ENCODE measurements at places on chromosomes 1 and 21.

DNA sequence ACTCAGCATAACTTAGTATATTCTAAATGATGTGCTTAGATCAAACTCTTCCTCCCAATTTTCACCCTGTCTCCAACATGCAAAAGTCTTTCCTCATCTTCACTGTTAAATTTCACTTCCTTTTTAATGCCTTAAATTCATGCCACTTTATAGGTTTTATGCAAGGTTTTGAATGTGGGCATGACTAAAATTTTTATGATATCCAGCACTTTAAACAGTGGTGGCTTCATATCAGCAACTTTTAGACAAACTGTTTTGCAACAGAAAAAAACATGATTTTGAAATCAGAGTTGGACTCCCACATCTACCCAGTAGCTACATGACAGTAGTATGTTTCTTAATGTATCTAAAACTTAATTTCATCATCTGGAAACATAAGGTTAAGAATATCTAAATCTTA, 84.7 kb upstream of the ZP4 start:
- DNase-seq, result no peak

GRCh38 chr1:178543290-178543607, 30.3 kb downstream of the TEX35 start:
- no peak for DNase-seq

DNA sequence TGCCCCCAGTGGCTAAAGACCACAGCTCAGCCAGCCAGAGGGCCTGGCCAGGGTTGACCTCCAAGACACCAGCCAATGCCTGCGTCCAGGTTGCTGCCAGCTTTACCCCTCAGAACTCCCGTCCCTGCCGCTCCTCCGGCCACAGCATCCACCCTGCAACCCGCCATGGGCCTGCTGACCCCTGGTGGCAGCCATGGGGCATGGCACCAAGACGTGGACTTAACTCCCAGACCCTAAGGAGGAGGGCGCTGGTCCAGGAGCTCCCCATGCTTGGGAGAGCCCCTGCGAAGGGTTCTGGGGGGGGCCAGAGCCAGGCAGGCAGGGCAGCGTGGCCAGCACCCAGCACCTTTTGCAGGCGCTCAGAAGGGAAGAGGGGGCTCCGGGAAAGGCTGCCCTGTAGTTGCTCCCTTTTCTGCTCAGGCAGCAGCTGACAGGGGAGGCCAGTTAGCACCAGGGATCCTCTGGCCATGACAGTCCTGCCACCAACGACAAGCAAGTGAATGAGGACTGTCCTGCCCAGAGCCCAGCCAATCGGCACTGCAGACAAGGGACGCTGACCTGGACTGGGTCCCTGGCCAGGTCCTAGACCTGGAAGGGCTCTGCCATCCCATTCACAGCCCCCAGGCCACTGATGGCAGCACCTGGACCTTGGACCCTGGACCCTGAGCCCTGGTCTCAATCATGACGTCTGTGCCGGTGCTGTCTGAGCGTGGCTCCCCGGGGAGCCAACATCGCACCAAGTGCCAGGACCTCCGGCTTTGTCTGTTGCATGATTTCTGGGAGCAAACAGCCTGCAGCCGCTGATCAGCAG, 246.2 kb downstream of the NPHP4 start:
- DNase-seq, result peak; percentile 20

GRCh38 chr1:2230781-2231531, 2.8 kb downstream of the SKI start:
- DNase-seq, result no peak

DNA sequence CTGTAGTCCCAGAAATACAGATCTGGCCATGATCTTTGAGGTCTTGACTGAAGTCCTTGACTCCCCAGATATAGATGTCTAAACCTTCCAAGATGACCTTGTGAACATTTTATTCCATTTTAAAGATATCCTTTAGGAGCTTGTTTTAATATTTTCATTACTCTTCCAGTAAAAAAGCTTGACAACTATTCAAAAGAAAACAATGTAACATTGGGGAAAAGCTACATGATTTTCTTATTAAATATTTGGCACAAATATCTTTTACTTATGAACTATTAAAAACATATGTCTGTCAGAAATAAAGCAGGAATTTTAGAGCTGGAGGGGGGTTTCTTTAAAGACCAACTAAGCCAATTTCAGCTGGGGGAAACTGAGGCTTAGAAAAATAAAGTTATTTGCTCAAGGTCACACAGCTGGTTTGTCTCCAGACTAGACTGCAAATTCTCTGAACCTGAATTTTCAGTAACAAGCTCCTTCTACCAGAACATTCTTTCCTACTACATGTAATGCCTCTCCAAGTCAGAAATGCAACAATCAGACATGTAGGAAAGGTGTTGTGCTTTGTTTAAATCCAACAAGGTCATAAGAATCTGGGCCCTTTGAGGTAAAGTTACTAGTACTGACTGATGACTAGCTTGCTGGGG, 67.0 kb upstream of the PTCH2 start:
- DNase-seq, result no peak

DNA sequence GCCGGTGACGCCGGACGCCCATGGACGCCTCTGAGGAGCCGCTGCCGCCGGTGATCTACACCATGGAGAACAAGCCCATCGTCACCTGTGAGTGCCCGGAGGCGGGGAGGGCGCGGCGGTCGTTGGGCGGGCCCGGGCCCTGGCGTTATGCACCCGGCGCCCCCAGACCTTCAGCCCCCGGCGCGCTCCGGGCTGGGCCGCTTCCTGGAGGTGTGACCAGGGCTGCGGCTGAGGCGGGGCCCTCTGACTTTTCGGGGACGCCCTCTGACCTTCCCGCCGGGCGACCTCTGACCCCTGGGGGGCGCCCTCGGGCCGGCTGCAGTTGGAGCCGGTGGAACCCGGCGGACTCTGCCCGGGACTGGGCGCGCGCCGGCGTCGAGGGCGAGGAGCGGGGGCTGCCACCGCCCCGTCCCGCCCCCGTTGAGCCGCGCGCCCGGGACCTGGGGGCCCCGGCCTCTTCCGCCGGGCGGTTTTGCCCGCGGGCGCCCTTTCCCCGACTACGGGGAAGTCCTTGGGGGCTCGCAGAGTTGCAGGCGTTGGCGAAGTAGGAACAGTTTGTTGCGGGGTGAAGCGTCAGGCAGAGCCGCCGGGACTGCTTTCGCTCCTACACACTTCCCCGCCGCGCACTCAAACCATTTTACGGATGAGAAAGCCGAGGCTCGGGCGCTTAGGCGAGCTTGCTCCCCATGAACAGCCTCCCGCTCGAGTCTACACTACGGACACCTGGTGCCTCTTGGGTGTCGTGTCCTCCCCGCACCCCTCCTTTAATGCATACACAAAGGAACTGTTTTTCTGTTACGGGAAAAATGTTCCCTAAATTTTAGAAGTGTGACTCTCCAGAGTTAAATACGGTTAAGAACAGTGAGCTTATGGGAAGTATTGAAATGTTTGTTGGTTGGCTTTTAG, 618 bp downstream of the TRAPPC10 start:
- peak; percentile 38 for DNase-seq

DNA sequence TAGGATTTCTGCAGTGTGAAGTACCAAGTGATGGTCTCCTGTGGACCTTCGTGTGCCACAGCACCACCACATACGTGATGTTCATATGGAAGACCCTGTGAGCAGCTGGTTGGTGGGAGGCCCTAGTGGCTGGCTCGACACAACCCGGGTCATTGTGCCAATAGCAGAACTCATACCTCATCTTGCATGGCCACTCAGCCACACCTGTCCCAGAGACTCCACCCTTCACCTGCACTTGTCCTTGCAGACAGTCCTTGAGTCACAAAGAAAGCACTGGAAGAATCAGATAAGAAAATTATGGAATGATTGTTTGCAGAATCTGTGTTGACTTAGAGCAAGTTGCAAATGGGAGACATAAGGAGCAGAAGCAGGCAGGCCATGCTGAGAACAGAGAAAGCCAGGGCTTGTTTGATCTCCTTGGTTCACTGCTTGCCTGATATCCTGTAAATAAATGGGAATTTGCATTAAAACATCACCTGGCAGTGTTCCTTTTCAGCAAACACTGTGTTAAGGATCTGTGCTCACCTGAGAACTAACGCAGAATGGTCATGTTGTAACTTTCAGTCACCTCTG, 307.7 kb downstream of the SIPA1L2 start:
- no peak for DNase-seq

DNA sequence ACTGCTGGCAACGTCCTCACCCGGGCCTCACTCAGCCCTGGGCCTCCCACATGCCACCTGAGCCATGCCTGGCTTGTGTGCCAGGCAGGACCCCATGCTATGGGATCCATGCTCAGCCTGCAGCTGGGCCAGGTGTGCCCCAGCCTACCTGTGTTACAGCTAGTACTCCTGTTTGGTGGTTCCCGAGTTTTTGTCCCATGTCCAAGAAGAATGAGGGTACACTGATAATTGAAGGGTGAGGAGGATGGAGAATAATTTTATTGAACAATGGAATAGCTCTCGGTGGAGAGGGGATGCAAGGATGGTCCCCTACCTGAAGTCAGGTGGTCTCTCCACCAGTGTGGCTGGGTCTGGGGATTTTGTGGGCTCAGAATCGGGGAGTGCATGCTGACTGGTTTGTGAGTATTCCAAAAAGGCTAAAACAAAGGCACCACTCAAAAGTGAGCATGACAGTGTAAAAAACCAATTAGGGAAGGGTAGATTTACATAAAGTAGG, 137.9 kb downstream of the TNFSF18 start:
- DNase-seq, result no peak

- DNase-seq, result no peak
These were observed 272.5 kb downstream of the TM2D1 start for GRCh38 chr1:61452176-61453035.

DNA sequence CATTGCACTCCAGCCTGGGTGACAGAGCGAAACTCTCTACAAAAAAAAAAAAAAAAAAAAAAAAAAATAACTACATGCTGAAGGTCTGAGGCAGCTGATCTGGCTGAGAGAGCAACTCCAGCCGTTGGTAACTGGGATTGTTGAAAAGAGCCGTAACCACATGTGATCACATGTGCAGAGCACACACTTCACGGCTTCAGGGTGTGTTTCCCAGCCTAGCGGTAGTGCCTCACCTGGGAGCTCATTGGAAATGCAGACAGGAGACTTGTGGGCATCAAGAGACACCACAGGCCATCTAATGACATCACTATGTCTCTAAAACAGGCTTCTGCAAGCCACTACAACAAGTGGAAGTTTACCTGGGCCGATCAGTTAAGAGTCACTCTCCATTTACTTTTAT, 11.8 kb upstream of the OTUD7B start:
- no peak for DNase-seq

DNA sequence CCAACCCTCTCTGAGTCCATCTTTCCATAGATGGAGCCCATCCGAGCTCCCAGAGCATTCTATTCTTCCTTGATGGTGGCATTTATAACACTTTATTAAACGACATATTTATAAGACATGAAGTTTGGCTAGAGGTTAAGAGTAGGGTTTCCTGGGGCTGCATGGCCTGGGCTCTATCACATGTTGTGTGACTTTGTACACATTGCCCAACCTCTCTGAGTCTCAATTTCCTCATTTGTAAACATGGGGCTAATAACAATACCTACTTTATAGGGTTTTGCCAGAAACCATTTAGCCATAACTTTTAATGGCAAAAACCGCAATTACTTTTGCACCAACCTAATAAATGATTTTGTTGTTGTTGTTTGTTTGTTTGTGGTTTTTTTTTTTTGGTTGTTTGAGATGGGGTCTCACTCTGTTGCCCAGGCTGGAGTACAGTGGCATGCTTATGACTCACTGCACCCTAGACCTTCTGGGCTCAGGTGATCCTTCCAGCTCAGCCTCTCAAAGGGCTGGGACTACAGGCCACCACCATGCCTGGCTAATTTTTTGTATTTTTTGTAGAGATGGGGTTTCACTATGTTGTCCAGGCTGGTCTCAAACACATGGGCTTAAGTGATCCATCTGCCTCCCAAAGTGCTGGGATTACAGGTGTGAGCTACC, 13.9 kb upstream of the ASAP3 start:
- DNase-seq, result no peak

- no peak for DNase-seq
These were observed 3.8 kb downstream of the RGS13 start for GRCh38 chr1:192639607-192640368.

- no peak for DNase-seq
These were observed 59.1 kb downstream of the BCL9 start for GRCh38 chr1:147600119-147601111.

DNA sequence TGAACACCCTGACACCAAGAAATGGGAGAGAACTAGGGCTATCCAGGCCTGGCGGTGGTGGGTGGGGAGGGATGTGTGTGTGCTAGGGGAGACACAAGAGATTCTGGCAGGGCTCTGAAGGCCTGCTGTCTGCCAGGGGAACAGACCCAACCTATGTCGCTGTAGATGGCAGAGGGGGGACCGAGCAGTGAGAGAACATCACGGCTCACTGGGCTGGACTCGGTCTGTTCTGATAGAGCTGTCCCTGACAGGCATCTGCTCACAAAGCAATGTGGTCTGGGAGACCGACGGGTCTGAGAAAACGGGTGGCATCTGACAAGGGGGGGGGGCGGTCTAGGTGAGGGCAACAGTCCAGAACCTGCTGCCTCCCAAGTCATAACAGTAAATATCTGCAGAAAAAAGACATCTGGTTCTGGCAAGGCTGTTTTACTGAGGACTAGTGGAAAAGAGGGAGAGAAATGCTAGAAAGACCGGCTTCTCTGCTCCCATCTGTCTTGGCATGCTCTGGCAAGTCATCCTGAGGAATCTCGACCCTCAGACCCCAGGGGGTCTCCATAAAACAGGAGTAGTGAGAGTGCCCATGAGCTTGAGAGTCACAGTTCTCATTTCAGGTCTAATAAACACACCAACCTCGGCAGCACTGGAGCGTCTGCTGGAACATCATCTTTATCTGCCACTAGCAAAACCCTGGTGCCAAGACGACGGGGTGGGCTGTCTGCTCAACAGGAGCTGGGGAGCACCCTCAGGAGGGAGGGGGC, 36.5 kb downstream of the SLC66A1 start:
- DNase-seq, result no peak

- DNase-seq, result peak; percentile 84
These were observed at the start of gene CTPS1 for GRCh38 chr1:40979241-40980067. CTPS1 (plus strand) TSS chr1:40979696; CDS start chr1:40983291, 3,595 bp downstream.

- DNase-seq, result no peak
These were observed 89.8 kb downstream of the AJAP1 start for GRCh38 chr1:4743978-4744750.

GRCh38 chr1:200895801-200896530, 1.3 kb downstream of the INAVA start:
- no peak for DNase-seq

DNA sequence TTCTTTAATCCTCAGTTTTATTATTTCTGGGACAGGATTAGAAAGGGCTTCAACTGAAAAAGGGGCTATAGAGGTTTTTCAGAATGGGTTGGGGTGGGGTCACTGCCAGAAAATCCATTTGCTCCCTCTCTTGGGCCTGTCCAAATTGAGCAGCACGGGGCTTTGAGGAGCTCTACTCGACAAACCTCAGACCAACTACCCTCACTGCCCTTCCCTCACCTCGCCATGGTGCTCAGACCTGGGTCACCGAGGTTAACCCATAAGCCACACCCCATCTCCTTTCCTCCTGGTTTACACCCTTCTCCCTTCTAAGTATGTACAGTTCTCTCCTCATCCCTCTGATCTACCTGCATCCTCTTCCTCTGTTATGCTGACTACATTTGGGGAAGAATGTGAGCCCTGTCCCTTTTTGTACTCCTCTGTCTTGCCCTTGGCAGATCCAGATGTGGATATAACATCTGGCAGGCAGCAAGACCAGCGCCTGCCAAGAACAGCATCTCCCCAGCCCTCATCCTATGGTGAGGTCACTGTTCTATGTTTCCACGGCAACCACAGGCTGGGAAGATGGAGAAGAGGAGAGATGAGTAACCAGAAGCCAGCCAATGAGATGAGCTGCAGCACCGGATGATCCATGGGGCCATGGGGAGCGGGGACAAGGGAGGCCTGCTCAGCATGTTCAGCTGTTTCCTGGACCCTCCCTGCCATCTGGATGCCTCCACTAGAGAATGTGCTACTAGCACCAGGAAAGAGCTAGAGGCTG, 3.7 kb upstream of the FABP3 start:
- peak; percentile 92 for DNase-seq

GRCh38 chr1:83555871-83556270, 443.1 kb downstream of the TTLL7 start:
- no peak for DNase-seq
